ENCODE measurements at places on chromosomes 6 and 20.
A peak's percentile ranks its signal among the peaks of the same experiment; 100 is the strongest.

- DNase-seq, result no peak
Observed at GRCh38 chr6:106385530-106385929, 25.0 kb downstream of the CRYBG1 start.

GRCh38 chr6:41356825-41357224 lies 21.4 kb downstream of the NCR2 start:
- no peak for DNase-seq

DNA sequence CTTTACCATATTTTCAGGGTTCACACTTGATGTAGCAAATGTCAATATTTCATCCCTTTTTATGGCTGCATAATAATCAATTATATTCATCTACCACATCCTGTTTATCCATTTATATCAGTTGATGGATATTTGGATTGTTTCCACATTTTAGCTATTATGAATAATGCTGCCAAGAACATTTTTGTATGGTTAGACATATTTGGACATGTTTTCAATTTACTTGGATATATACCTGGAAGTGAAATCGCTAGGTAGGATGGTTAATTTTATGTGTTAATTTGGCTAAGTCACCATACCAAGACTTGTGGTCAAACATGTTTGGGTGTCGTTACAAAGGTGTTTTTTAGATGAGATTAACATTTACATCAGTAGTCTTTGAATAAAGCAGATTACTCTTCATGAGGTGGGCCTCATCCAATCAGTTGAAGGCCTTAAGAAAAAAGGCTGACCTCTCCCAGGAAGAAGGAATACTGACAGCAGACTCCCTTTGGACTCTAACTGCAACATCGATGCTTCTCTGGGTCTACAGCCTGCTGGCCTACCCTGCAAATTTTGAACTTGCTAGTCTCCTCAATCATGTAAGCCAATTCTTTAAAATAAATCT lies 196.5 kb downstream of the BACH2 start:
- DNase-seq, result no peak

DNA sequence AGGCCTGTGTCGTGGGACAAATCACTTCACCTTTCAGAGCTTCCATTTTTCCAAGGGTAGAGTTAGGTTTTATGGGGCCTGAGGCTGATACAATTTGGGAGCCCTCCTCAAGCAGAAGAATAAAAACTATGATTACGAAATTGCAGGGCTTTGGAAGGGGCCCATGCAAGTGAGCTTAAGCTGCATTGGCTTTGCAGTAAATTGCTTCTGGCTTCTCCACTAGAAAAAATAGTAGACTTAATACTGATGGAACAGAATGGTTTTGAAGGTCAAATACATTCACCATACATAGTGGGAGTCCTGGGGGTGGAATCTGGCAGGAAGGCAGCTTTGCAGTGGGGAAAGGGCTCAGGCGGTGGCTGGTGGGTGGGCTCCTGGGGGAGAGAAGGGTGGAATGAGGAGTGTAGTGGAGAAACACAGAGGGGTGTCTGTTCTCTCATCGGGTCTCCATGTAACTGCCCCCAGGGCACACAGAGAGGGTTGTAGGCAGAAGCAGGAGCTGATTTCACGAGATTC lies 55.9 kb upstream of the RNF24 start:
- no peak for DNase-seq

GRCh38 chr6:12136905-12137304 lies 124.8 kb downstream of the HIVEP1 start:
- DNase-seq, result no peak

GRCh38 chr20:15834857-15835256 lies 738.4 kb downstream of the KIF16B start:
- peak; percentile 63 for DNase-seq

- DNase-seq, result no peak
Observed at GRCh38 chr20:61440548-61441055, 188.5 kb downstream of the CDH4 start.

DNA sequence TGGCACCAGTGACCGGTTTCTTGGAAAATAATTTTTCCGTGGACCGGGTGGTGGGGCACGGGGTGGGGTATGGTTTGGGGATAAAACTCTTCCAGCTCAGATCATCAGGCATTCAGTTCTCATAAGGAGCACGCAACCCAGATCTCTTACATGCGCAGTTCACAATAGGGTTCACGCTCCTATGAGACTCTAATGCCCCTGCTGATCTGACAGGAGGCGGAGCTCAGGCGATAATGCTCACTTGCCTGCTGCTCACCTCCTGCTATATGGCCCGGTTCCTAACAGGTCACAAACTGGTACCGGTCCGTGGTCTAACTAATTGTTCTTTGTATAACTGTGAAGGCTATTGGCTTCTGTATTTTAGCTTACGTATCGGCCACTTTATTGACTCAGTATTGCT lies 51.7 kb downstream of the VSTM2L start:
- DNase-seq, result no peak

DNA sequence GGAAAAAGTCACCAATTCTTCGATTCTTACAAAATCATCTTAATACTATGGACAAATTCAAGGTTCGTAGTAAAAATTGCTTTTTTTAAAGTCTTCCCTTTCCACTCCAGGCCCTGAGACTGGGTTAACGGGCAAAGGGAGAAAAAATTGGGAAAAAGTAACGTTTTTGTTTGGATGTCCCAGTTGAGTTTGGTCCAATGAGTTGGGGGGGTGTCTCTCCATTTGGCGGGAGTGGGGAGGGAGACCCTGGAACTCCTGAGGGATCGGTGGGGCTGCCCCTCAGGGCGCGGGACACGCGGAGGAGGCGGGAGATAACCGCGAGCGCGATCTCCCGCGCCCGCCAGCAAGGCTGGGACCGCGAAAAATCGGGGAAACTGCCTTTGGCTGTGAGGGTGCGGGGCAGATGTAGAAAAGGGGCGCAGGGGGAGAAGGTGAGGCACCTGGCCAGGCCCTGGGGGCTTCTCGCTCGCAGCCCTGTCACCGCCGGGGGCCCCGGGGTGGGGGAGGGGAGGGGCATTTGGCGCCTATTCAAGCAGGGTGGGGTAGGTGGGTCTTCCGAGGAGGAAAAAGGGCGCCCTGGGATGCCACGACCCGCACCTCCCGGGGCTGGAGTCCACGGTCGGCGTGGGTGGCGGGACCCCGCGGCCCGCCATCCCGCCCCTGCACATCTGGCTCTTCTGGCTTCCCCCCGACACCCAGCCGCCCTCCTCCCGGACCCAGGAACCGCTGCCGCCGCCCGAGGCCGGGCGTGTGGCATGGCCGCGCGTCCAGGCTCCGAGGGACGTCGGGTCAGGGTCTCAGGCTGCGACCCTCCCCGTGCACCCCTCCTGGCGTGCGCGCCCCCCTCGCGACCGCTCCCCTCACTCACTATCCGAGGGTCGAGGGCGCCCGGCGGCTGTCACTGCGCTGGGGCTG lies 595 bp downstream of the FBXO5 start:
- DNase-seq, result peak; percentile 15

DNA sequence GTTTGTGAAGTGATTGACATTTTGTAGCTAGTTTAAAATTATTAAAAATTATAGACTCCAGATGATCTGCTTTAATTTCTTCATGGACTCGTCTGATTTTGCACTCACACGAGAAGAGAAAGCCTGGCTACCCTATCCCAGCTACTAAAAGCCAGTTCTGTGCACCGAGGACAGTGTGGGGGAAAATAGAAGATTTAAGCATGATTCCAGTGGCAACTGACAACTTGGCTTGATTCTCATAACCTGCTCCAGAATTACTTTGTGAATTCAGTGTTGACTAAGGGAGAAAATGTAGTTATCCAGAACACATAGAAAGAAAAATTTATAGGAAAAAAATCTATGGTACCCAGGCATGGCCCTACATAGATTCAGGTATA lies 88.7 kb downstream of the SNAP25 start:
- DNase-seq, result no peak

DNA sequence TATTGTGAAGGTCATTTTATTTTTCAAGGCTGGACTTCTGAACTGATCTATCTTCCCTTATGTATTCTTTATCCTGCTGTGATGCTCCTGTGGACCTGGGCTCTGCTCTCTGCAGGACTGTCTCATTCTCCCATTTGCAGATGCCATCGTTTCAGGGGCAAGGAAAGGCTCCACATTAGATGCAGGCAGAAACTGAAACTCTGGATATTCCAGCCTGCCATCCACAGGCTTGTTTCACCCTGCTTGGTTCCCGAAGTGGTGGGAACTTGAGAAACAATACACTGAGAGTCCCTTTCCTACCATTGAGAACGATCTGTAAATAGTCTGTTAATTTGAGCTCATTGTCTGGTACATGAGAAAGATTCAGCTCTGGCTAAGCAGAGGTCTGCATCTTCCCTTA lies 197.5 kb upstream of the MAN1A1 start:
- DNase-seq, result no peak

DNA sequence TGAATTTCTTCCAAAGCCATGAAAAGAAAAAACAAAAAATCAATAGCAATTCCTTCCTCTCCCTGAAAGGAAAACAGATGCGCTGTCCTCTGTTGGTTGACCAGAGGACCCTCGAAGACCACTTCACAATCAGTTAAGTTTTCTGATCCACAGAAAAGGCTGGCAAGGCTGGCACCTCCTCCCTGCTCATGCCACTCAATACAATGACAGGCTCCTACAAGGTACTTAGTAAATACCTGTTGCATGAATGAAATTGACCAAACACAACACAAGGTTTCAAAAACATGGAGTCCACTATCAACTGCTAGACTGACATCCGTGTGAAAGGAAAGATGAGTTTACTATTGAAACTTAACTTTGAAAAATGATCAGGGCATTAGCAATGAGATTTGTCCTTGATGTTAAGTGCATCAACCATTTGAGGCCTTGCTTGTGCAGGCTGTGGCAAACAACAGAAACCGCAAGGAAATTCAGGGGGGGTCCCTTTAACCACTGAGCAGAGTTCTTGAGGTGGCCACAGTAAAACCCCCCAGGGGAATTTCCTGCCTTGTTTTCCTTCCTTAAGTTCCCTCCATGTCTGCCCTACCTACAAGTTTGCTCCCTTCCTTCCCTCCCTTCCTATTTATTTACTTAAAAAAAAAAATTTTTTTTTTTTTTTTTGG lies 27.9 kb upstream of the RTF2 start:
- DNase-seq, result no peak

- no peak for DNase-seq
Observed at GRCh38 chr6:63663147-63663955, 27.7 kb downstream of the PHF3 start.

DNA sequence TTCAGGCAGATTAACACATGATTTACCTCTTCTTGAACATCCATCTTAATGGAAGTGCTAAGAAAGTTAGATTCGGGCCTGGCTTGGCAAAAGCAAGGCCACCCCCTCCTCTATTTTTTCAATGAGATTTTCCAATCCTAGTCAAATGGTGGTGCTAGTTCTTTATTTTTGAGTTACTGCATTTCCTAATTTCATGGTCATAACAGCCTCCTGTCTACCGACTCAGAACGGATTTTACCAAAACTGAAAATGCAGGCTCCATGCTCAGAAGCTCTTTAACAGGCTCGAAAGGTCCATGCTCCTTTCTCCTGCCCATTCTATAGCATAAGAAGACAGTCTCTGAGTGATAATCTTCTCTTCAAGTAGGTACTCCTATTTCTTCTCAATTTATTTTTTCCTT lies 117.2 kb upstream of the ESR1 start:
- no peak for DNase-seq

GRCh38 chr6:75752365-75752764 lies 3.3 kb downstream of the MYO6 start:
- DNase-seq, result no peak

GRCh38 chr20:45051204-45052060 lies 49.5 kb downstream of the KCNS1 start:
- no peak for DNase-seq

DNA sequence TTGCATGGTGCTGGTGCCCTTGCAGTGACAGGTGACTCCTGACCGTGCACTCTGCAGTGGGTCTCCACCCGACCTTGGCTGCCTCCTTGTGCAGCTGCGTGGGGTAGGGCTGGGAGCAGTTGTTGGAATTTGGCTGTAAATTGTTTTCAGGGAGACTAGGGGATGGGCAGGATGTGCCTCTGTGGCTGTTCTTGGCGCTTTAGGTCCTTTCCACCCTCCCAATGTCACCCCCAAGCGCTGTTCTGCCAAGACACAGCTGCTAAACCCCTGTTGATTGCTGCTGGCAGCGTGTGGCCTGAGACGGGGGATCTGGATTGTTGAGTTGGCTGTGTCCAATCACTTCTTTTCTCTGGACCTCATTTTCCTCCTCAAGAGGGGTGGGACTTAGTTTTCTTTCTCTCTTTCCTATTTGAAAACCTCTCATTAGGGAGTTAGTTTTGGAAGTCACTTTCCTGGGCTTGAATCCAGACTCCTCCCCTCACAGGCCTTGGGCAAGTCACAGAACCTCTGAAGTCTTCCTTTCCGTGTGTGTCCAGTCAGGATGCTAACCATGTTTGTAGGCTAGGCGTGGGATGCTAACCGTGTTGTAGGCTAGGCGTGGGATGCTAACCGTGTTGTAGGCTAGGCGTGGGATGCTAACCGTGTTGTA lies 8.5 kb downstream of the IGF2R start:
- DNase-seq, result no peak

- peak; percentile 30 for DNase-seq
Observed at GRCh38 chr20:20447196-20447595, 79.3 kb downstream of the INSM1 start.

DNA sequence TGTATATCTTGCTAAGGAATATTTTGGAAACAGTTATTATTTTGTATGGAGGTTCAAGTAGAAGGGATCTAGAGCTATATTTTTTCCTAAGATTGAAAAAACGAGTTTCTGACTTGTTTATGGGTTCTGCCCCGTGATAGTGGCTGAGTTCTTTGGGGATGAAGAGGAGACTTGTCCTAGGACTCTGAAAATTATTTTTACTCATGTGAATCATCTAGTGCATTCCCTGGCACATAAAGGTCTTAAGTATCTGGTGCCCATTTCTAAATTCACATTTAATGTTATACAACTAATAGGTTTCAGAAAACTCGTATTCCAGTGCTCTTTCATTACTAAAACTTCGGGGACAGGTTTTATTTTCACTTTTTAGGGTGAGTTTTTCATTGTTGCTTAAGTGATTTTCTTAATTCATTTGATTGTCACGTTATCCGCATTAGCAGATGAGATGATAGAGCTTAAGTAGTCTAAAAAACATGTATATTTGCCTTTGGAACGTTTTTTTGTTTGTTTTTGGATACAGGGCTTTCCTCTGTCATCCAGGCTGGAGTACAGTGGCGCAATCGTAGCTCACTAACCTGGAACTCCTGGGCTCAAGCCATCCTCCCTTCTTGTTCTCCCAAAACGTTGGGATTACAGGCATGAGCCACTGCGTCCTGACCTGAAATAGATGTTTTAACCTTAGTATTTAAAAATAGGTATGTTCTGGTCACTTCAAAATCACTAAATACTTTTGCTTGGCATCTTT lies 2.1 kb downstream of the NFYA start:
- no peak for DNase-seq
